A172 (cell line): ENCODE measurements at places on chromosomes 5 and 9. TPM values are rescaled to one million over a fixed set of nuclear protein-coding genes. Genes with fewer than 3 reads are reported as not detected.

The TTC39B gene
- total RNA-seq, result 2.8 and 3.7 TPM in 2 replicates

DNA sequence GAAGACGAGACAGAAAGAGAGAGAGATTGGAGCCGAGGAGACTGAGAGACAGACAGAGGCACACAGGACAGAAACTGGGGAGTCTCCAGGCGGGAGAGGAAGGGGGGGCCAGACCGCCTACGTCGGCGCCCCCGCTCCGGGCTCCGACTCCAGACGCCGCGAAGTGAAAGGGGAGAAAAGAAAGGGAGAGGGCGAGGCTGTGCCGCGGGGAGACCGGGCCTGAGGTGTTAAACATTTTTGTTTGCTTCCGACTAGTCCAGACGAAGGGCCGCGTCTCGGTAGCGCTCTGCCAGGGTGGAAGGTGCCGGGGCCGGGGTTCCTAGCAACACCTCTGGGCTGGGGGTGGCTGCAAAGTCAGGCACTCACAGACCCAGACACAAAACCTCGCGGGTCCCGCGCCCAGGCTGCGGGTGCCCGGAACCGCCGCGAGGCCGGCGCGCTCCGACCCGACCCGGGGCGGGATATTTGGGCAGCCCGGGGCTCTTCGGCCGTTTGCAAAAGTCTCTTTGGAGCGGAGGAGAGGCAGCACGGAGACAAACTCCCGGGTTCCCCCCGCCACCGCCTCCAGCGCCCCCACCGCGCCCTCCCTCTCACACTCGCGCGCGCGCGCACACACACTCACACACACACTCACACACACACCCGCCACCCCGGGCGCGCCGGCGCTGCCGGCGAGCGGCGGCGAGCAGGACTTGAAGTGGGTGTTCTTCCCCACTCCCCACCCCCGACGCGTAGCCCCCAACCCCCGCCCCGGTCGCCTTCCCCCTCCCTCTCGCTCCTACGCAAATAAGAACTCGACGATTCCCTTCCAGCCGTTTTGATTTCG is 626 bp upstream of the FST start:
- peak; percentile 18 for DNase-seq

GRCh38 chr5:131589510-131590348 is 45.3 kb downstream of the RAPGEF6 start:
- DNase-seq, result peak; percentile 44

- DNase-seq, result no peak
Measured at GRCh38 chr9:84756171-84756570, 86.6 kb downstream of the NTRK2 start.

DNA sequence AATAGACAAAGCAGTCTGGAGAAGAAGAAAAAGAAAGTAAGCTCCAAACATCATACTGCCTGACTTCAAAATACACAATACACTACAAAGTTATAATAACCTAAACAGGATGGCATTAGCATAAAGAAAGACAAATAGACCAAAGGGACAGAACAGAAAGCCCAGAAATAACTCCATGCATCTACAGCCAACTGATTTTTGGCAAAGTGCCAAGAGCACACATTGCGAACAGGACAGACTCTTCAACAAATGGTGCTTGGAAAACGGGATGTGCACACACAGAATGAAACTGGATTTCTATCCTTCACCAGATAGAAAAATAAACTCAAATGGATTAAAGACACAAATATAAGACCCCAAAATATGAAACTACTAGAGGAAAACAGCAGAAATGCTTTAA is 66.6 kb upstream of the SPATA31E1 start:
- no peak for DNase-seq

GRCh38 chr5:147857302-147858129 is 21.0 kb upstream of the SCGB3A2 start:
- peak; percentile 68 for DNase-seq

- DNase-seq, result no peak
Measured at GRCh38 chr9:6816581-6816980, 58.8 kb downstream of the KDM4C start.

DNA sequence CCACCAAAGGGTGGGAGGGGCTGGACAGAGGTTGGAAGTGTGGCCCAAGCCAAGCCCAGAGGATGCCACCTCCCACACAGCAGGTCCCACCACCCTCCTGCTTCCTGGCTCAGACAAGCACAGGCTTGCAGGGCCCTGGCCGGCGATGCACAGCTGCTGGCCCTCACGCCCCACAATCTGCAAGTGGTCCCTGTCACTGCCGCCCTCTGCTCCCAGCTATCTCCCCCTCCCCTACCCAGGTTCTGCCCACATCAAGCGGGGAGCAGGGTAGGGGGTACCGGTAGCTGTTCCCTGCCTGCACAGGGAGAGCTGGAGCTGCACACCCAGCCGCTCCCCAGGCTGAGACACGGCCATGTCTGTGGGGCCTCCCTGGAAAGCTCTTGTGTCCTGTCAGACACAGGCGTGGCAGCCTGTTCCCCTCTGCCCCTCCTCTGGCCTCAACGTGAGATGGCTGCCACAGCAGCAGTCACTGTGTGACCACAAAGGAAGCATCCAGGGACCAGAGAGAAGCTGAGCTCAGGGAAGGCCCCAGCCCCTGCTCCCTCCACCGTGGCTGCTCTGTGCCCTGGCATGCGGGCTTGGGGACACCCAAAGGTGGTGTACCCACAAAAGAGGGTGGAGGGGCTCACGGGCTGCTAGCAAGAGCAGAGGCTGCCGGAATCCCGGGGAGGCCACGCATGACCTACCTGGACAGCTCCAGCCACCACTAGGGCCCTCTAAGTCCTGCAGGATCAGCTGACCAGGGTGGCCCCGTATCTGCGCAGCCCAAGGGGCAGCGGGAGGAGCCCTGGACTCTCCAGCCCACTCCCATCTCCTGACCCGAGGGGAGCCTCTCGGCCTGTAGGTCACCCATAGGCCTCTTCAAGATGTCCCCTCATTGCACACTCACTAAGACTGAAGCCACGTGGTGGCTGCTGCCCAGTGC is 10.9 kb upstream of the ZDHHC11 start:
- no peak for DNase-seq

- DNase-seq, result no peak
Measured at GRCh38 chr9:126849591-126850225, 10.7 kb upstream of the ZBTB34 start.

GRCh38 chr5:139701056-139701741 is 53.0 kb downstream of the CXXC5 start:
- no peak for DNase-seq

DNA sequence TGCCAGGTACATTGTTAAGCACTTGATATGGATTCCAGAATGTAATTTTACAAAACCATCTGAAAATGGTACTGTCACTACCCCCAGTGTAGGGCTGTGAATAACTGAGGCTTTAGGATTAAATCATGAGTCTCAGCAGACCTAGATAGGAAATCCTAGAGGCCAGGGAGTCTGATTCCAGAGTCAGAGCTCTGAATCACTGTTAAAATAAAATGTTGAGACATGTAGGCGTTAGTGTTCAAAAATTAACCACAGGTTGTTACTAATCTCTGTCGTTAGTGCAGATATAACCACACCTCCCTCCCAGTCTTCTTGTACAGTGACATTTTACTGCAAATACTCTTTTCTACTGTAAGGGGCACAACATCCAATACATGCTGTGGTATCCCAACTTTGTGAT is 1828.8 kb downstream of the MAT2B start:
- peak; percentile 30 for DNase-seq

The OSMR gene
- 27.9 and 34.8 TPM in 2 replicates for total RNA-seq

DNA sequence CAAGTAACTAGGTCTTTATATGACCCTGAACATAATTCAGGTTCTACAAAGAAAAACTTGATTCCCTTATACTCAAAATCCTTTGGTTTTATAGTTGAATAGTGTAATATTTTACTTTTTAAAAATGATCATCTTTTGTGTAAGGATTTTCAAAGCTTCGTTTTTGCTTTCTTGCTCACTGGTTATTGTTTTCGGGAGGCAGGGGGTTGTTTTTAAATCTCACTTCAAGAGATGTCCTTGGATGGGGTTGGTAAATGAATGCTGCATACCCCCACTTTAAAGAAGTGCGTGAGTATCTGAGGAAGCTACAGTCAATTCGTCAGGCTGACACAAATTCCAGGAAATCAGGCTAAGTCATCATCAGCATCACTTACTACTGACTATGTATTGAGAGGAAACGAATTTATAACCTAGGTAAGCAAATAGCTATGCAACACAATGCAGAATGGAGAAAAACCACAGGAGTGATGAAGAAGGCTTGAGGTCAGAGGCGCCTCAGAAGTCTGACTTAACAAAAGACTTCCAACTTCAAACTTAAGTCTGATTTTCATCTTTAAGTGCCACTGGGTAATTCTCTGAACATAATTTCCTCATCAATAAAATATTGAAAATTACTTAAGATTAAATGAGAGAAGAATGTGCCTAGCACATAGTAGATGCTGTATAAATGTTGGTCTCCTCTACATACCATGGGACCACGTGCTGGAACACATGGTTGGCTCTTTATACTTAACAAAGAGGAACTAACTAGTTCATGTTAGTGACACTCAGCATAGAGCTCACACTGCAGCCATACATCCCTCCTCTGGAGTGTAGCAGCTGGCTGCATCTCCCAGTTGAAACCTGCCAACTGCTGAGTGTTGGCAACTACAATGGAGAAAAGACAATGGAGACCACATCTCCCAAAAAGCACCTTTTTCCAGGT is 106.0 kb upstream of the KIF2A start:
- no peak for DNase-seq

DNA sequence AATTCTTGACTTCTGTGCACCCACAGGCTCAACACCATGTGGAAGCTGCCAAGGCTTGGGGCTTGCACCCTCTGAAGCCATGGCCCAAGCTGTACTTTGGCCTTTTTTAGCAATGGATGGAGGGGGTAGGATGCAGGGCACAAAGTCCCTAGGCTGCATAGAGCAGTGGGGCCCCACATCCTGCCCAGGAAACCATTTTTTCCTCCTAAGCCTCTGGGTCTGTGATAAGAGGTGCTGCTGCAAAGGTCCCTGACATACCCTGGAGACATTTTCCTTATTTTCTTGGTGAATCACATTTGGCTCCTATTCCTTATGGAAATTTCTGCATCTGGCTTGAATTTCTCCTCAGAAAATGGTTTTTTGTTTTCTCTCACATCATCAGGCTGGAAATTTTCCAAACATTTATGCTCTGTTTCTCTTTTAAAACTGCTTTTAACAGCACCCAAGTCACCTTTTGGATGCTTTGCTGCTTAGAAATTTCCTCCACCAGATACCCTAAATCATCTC is 482.7 kb upstream of the TLE4 start:
- no peak for DNase-seq

The TAF11L10 gene
- total RNA-seq, result not detected in 2 replicates

GRCh38 chr5:19492861-19493260 is 495.1 kb downstream of the CDH18 start:
- no peak for DNase-seq

- DNase-seq, result no peak
Measured at GRCh38 chr5:179345433-179346321, at the start of gene ADAMTS2. Gene ADAMTS2 (minus strand): TSS chr5:179345461. CDS start chr5:179345328, 133 bp downstream.

The GOLPH3 gene
- 68.9 and 80.1 TPM in 2 replicates for total RNA-seq

GRCh38 chr9:89418882-89419640 is 78.9 kb downstream of the SEMA4D start:
- no peak for DNase-seq

DNA sequence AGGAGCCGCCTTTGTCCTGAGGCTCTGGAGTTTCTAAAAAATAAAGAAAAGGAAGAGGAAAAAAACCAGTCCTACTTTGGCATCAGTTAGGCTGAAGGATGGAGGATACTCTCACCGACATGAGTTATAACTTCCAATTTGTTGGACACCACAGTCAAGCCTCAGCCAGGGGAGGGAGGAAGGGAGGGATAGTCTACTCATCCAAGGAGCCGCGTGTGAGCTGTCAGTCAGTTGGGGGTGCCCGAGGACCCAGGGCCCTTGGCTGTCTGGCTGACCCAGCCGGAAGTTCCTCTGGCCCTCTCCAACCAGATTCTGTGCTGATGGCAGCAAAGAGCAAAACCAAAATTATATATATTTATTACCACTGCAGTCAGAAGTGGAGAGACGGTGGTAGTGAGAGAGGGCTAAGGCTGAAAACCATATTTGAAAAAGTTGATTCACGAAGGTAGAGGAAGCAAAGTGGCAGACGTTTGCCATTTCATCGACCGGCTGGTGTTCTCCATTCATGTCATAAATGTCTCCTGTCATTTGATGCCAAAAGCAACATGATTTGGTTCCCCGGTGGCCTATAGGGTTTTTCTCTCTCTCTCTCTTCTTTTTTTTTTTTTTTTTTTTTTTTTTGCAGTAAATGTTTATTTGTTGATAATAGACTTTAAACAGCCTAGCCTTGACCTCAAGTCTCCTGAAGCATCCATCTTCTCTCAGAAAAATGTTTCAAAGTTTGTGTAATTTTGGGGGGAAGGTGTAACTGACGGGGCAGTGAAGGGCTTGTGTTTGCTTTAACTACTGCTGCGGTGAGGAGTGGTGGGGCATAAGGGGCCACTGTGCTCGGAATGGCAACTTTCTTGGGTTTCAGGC is 7.6 kb downstream of the LMX1B start:
- no peak for DNase-seq

The NMUR2 gene
- not detected in 2 replicates for total RNA-seq

- DNase-seq, result no peak
Measured at GRCh38 chr9:131798246-131798645, 58.4 kb upstream of the RAPGEF1 start.

DNA sequence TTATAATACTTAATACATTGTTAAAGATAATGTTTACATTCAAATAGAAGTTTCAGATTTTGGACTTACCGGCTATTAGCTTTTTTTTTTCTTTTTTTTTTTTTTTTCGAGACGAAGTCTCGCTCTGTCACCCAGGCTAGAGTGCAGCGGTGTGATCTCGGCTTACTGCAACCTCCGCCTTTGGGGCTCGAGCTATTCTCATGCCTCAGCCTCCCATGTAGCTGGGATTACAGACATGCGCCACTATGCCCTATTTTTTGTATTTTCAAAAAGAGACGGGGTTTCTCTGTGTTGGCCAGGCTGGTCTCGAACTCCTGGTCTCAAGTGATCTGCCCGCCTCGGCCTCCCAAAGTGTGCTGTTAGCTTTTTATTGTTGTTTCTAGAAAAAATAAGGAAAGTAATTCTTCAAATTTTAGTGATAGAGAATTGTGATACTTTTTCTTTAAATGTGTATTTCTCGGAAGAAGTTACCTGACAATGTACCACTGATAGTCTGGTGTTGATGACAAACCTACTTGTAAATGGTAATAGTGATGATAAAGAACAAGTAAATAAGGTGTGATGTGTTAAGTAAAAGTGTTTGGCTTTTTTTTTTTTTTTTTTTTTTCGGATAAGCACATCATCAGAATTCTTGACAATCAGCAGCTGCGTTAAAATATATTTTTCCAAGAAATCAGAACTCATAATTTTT is 2.7 kb downstream of the CDC42SE2 start:
- no peak for DNase-seq

DNA sequence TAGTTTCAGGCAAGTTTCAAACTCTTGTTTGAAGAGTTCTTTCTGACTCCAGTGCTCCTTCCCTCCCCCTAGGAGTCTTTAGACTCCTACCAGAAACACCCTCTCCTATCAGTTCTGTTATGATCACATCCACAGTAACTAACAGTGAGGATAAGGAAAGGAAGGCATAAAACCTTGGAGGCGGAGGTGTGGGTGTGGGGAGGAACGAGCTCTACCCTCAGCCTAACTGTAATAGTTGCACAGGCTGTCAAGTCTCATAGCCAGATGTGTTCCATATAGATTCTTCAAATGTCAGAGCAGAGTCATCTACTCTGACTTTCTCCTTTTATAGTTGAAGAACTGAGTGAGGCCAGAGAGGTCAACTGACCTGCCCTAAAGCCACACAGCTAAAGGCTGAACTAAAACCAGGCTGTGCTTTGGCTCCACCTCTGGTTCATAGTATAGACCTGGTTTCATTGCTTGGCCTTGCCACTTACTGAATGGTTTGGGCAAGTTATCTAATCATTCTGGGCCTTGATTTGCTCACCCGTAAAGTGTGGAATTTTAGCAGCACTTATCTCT is 34.4 kb upstream of the PIK3R1 start:
- DNase-seq, result no peak

The RPP25L gene
- total RNA-seq, result 20.1 and 26.2 TPM in 2 replicates

The ANGPTL2 gene
- total RNA-seq, result 0.17 and 0.43 TPM in 2 replicates

The ZNF608 gene
- 1.8 and 2.1 TPM in 2 replicates for total RNA-seq

- no peak for DNase-seq
Measured at GRCh38 chr5:85646641-85647040, 971.1 kb upstream of the COX7C start.
